ENCODE measurements at places on chromosomes 5 and 9.

DNA sequence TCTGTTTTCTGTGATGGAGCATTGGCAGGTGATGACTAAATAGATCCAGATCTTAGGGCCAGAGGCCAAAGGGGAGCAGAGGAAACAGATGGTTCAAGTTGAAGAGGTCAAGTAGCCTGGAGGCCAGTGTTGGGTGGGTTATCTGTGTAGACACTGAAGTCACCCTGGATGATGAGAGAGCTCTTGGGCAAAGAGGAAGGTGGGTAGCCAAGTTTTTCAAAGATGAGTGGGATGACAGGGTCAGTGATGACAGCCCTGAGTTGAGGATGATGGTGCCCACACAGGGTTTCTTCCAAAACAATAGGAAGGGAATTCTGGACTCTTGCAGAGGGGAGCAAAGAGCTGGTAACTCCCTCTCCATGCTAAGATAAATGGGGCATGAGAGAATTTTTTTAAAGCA is 76.6 kb downstream of the CD180 start:
- DNase-seq: no peak

DNA sequence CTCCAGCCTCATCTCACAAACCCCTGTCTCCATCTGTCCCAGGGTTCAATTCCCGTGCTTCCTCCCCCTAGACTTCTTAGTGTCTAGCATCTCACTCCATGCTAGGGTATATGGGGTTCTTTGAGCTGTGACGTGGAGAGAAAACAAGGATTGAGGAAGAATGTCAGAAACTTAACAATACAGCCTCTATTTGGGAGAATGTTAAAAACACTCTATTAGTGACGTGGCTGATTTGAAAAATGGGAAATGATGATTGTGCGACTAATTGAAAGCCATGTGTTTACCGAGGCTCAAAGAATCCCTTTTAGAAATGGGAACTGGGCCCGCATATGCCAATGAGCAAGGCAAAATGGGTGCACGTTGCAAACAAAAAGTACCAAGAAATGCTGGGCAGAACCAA is 72.7 kb upstream of the TBC1D2 start:
- no peak for DNase-seq

DNA sequence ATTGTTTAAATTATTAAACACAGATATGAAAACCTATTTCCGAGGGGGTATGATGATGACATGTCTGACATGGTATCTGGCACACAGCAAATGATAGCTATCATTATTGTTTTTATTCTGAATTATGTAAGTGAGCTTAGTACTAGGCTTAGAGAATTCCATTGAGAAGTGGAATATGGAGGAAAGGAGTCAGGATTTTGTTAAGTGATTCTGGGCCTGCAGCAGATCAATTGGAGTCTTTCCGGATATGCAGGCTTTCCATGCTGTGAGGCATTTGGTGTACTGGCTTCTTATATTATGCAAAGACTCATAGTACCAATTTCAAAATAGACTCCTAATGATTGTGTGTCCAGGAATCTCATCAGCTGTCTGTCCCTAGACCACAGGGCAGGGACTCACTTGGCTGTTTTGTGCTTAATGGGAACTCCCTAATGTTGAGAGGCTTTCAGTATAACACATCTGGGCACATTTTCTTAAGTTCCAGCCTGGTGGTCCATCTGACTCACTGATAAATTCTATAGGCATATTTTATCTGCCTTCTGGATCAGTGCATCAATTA is 180.0 kb upstream of the KLF9 start:
- no peak for DNase-seq

- DNase-seq: no peak
These were observed 326.7 kb downstream of the PIK3R1 start for GRCh38 chr5:68542207-68542606.

- no peak for DNase-seq
These were observed 2.3 kb upstream of the SLC12A2 start for GRCh38 chr5:128081111-128081851.

DNA sequence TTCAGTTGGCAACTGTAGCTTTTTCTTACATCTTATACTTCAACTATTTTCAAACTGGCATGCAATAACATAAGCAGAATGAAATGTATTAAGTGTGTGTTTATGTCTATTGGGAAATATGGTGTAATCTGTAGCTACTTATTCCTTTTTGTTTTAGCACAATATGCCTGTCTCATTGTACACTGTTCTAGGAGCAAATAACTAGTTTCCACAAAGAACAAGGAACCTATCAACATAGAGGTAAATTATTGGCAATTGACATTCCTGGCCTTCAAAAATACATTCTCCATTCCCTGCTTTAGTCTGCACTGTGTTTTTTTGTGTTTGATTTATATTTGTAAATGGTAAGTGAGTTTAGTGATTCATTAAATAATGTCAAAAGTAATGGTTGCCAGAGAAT is 75.7 kb downstream of the FBXL7 start:
- no peak for DNase-seq

GRCh38 chr5:41617843-41618515 is 107.6 kb upstream of the PLCXD3 start:
- no peak for DNase-seq

Measured in stimulated activated naive CD4-positive, alpha-beta T cell treated with Interleukin-2 at 50 U/mL for 16 hours (primary cell).